ENCODE measurements at places on chromosomes 11 and 22.

DNA sequence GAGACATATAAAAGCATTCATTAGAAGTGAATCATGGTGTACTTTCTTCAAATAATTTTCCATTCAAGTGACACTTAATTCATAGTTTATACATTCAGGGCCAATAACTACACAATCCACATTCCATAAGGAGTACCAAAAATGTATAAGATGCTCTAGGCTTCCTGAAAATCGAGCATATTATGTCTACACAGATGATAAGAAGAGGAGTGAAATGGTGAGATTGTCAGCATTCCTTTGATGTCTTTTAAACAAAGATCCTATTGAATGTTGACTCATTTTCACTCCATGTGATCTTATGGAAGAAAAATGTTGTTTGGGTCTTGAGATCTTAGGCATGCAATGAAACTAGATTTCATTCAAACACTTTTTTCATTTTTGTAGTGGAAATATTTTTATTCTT, 843.2 kb downstream of the KCNA4 start:
- no peak for DNase-seq

GRCh38 chr11:119899997-119900396, 171.0 kb upstream of the NECTIN1 start:
- no peak for DNase-seq

DNA sequence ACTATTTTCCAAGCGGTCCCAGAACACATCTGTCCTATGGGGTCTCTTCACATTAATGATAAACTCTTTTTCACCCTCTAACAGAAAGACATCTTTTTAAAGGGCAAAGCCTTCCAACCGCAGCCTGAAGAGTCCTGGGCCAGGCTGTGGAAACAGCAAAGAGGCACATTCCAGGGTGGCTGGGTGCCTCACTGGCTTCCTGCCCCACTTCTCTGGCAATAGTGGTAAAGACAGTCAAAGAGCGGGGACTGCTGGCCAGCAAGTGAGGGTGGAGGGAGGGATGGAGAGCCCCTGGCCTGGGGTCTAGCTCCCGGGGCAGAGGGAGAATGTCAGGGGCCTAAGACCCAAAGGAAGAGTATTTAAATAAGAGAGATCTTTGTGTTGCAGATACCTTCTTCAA, 10.2 kb upstream of the CHST1 start:
- no peak for DNase-seq

- DNase-seq: no peak
Observed at GRCh38 chr22:24133187-24133965, 47.9 kb upstream of the SUSD2 start.

GRCh38 chr11:111046291-111046690, 199.2 kb upstream of the POU2AF2 start:
- DNase-seq: no peak

GRCh38 chr11:27771516-27771915, 71.3 kb upstream of the BDNF start:
- DNase-seq: no peak

DNA sequence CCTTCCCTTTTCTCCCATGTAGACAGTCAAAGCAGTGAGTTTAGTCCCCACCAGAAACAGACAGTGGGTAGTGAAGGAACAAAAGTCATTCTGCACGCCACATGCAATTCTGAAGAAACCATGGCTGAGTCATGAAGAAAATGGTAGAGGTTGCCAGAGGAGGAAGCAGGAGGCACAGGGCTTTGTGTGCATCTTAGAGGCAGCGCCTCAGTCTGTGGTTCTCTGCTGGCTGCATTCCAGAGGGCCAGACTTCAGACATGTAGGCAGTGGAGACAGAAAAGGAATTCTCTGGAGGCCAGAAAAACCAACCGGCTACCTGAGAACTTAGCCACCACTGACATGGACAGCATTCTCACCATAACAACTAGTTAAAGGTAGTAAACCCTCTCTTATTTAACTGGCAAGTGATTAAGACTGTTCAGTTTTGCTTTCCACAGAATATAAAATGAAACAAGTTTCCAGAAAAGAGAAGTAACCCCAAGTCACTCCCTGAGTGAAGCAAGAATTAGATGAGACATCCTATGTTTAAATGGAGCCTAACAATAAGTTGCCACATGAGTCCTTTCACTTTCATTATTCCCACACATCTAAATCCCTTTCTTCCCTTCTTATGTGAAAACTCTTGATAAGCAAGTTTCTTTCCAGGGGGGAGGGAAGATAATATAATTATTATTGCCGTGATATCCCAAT, 556.1 kb downstream of the SOX6 start:
- DNase-seq: no peak

DNA sequence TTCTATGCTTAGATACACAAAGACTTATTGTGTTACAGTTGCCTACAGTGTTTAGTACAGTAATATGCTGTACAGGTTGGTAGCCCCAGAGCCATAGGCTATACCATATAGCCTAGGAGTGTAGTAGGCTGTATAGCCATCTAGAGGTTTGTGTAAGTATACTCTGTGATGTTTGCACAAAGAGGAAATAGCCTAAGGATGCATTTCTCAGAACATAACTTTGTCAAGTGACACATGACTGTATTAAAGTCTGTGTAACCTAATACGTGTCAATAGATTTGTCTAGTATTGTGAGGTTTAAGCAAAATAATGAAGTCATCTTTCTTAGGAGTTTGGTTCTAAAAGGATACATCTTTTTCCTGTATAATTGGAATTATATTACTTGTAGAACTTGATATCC, 5.5 kb downstream of the ZC3H12C start:
- no peak for DNase-seq

Data from NCI-H1436 (cell line).